ENCODE measurements at places on chromosomes 5 and 9.
A peak's percentile ranks its signal among the peaks of the same experiment; 100 is the strongest.

- ATAC-seq = no peak
Observed at GRCh38 chr5:173003360-173003759, 19.8 kb downstream of the ATP6V0E1 start.

DNA sequence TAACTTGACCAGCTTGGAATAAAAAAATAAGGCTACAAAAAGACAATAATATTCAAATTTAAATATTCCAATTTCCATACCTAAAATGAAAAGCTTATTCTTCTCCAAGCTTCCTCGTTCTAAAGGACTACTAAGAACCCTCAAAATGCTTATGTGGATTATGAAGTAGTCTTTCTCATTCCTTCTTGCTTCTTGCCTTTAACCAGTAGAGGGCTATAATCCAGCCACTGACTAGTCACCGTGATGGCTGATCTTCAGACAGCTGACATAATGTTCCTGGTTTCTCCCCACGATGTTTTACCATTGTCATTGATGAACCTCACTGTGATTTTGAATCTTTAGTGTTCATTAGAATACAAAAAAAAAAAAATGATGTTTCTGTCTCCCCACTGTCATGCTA is 515.3 kb downstream of the TLE1 start:
- ATAC-seq = no peak

- ATAC-seq = no peak
Observed at GRCh38 chr9:29648132-29648531, 2074.9 kb upstream of the C9orf72 start.

DNA sequence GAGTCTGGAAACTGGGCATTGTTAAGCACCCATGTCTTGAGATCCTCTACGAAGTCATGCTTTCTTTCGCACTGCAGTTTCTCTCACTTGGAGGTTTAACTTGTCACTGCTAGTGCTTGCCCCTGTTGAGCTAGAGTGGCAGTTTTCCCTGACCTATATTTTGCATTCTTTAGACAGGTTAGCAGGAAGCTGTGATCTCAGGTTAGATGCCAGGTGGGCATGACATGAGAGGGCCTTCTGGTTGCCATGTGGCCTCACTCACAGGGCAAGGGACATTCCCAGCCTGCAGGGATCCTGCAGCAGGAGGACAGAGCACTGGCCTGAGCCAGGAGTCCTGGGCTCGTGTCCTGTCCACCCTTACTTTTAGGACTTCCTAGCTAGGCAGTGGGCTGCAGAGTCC is 28.6 kb downstream of the SLC36A1 start:
- ATAC-seq = no peak

DNA sequence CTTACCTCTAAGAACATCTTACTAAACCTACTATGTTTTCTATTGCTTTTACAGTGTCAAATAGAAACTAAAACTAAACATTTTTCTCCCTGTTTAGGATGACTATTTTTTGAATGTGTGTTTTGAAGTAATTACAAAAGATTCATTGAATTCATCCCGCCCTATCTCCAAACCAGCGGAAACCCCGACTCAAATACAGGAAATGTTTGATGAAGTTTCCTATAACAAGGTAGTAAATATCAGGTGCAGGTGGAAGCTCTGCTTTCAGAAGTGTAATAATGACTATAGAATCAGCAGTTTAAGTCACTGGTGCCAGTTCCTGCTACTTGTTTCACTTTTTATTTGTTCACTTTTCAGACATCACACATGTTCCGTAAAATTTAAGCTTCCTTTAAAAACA is 20.0 kb downstream of the ERAP2 start:
- no peak for ATAC-seq

DNA sequence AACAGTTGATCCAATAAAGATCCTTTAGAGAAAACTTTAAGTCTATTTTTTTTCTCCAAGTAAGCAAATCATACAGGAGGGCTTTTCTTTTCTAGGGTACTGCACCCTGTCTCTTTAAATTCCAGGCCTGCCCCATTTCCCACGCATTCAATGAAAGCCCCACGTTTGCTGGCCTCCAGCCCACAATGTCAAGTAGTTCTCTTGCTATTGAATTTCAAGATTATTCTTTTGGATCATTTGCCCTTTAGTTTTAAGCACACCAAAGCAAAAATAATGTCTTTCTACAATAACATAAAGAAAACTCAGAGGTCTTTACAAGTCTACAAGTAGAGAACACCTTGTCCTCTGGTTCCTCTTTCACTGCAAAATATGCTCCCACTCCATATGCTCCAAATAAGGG is 15.6 kb downstream of the MLLT3 start:
- ATAC-seq = no peak

DNA sequence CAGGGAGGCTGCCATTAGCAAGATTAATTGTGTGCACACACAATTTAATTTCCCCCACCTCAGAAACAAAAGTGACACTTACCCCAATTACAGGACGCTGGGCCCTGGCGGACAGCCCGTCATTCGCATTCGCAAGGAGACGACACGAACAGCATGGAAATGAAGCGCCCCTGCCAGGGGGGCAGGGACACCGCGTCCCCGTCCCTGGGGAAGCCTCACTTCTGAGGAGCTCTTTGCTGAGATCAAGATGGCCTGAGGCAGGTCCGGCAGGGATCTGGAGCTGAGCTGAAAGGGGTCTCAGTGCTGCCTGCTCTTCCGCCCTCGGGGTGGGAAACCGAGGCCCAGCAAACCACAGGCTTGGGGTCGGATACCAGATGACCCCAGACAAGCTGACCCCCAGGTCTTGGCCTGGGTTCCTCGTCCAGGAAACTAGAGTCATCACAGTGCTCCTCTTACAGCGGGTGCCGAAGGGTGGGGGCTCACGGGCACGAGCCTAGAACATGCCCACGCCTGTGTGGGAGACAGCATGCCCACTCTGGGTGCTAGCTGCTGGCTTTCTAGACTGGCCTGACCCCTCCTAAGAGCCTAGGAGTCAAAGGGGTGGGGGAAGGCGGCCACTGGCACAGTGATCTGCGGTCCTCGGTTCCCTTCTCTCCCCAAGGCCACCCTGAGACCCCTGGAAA is 103.2 kb downstream of the VAV2 start:
- ATAC-seq = no peak

GRCh38 chr5:128328446-128328845 is 209.6 kb downstream of the FBN2 start:
- no peak for ATAC-seq

DNA sequence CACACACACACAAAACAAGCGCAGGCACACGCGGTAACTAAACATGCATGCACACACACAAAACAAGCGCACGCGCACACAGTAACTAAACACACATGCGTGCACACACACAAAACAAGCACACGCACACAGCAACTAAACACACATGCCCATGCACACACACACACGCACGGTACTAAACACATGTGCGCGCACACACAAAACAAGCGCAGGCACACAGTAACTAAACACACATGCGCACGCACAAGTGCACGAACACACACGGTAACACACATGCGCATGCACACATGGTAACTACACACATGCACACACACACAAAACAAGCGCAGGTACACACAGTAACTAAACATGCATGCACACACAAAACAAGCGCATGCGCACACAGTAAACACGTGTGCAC is 19.9 kb upstream of the SLC6A3 start:
- ATAC-seq = no peak

- ATAC-seq = no peak
Observed at GRCh38 chr5:106521701-106522100, 1149.0 kb downstream of the EFNA5 start.

- ATAC-seq = peak; percentile 98
Observed at GRCh38 chr5:123429993-123430392, 6.8 kb upstream of the CEP120 start.

GRCh38 chr9:99773468-99774138 is 48.1 kb upstream of the NR4A3 start:
- ATAC-seq = no peak

GRCh38 chr5:134575316-134575715 is 49.8 kb downstream of the JADE2 start:
- ATAC-seq = no peak

GRCh38 chr9:16070455-16071145 is 517.8 kb downstream of the CCDC171 start:
- no peak for ATAC-seq

- ATAC-seq = no peak
Observed at GRCh38 chr5:2172471-2172870, 289.7 kb upstream of the IRX4 start.

GRCh38 chr5:175079707-175080106 is 355.3 kb downstream of the MSX2 start:
- ATAC-seq = no peak

GRCh38 chr5:181224390-181225229 is 1.5 kb downstream of the TRIM41 start:
- ATAC-seq = no peak

DNA sequence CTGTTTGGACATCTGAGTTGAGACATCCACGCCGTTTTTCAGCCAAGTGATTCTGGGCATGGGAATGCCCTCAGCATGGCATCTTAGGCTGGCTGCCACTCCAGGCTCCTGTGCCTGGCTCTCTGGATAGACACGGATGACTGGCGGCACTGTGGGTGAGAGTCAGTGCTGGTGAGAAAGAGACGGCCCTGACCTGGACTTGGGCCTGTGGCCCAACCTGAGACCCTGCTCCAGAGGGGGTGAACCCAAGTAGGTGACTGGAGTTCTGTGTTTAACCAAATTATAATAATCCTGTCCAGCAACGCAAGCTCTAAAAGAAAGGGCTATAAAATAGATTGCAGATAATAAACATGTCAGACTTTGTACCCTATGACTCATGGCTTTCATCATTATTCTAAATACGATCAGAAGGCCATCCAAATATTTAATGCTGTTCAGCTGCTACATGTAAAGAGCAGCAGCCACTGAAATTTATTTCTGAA is 173.9 kb downstream of the HSPA4 start:
- ATAC-seq = peak; percentile 23

- ATAC-seq = no peak
Observed at GRCh38 chr5:101977729-101978345, 318.2 kb downstream of the SLCO4C1 start.

DNA sequence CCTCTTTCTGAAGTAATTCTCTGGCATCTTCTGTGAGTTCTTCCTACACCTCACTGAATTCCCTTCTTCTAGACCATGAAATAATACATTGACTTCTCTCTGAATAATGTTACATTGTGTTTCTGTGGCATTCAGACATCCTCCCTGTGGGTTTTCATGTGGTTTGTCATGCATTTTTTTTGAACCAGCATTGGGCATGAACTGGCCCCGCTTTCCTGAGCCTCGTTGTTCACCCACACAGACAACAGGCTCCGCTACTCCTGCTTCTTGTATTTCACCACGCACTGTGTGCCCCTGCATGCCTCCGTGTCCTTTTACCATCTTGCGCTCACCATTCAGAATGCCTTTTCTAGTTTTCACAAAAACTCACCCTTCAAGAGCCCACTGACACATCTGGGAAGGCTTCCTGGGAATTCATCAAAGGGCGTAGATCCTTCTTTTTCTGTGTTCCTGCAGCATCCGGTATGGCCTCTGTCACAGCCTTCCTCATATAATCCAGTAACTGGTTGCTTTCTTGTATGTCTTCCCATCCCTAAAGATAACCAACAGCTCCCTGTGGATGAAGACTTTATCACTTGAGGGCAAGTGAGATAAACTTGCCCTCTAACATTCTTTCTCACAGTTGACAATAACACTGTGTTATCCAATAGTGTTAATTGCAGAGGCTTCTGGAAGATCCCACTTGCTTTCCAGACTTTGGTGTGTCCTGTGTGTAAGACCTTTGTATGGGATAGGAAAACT is 51.5 kb upstream of the ADAMTSL1 start:
- no peak for ATAC-seq

- no peak for ATAC-seq
Observed at GRCh38 chr5:118687661-118688621, 300.4 kb downstream of the DTWD2 start.

DNA sequence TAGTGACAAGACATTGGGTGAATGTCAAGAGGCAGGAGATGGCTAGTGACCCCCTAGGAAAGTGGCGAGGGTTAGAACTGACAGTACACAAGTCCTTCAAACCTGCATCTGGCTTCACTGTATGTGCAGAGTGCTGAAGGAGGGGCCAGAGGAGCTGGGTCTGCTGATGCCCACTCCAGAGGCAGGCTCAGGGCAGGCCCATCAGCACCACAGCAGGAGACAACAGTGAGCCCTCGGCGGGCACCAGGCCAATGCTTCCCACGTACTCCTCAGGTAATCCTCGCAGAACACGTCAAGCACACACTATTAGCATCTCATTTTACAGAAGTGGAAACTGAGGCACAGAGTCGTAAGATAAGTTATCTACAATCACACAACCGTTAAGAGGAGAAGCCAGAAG is 76.1 kb upstream of the SH3PXD2B start:
- no peak for ATAC-seq

DNA sequence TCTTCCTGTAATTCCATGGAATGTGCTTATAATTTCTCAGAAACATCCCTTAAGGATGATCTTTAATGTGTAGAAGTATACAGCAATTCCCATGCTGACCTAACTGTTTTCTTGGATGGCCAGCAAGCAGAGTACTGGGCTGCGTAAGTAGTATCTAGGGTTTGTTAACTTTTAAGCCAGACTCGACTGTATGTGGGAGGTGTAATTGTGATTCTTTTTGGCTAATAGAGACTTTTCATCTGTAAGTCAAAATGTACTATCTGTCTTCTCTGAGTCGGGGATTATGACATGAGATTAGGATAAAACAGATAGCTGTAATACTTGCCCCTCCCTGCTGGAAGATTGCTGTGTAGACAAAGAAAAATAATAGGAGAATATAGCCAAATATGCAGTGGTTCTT is 169.3 kb downstream of the SGCD start:
- ATAC-seq = no peak

GRCh38 chr9:112271466-112272098 is 61.8 kb downstream of the PTBP3 start:
- no peak for ATAC-seq

- ATAC-seq = peak; percentile 75
Observed at GRCh38 chr5:148790545-148791333, 35.7 kb upstream of the ADRB2 start.

DNA sequence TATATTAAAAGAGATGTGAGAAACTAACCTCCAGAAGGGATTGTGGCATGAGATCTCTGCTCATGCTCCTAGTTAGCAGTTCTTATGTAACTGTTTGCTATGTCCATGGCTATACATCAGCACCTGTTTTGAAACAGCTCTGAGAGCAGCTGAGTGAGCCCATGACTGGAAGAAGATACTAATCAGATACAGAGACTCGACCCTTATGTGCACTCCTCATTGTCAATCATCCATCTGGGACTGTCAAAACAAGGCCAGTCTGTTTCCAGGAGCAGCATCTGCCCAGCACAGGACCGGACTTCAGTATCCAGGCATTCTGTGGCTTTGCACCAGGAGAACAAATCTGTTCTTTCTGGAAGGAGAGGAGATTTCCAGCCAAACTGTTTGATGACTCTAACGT is 77.7 kb downstream of the EFNA5 start:
- ATAC-seq = no peak

All from esophagus mucosa (tissue), 1 donor.